ENCODE measurements at places on chromosomes 2 and 18. TPM values are rescaled to one million over a fixed set of nuclear protein-coding genes. Genes with fewer than 3 reads are reported as not detected.

GRCh38 chr2:196233805-196234475 lies 62.6 kb upstream of the STK17B start:
- DNase-seq = no peak

MALT1 gene
- total RNA-seq = 17.7 TPM

KCNE4 gene
- total RNA-seq = 13.6 TPM

DNA sequence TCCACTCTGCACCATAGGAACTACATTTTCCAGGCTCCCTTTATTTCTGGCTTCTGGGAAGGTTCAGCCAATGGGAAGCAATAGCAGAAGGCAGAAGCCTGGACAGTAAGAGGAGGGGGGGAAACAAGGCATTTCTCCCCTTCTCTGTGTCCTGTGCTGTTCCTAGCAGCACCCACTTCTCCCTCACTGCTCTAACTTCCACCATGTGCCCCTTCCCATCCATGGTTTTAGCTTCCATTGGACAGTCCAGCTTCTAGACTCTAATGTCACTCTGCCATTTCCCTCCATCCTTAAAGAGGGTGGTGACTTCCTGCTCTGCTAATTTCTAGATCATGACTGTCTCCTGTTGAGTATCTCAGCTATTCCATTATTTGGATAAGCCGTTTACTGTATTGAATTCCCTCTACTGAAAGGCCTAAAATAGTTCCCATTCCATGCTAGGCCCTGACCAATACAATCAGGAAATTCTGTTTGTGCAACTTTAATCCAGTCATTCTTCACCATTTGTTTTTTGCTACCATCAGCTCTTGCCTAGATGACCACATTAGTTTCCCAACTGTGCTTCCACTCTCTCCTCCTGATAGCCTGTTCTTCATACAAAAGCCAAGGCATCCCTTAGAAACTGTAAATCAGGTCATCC lies 20.8 kb upstream of the LYPD1 start:
- no peak for DNase-seq

DNA sequence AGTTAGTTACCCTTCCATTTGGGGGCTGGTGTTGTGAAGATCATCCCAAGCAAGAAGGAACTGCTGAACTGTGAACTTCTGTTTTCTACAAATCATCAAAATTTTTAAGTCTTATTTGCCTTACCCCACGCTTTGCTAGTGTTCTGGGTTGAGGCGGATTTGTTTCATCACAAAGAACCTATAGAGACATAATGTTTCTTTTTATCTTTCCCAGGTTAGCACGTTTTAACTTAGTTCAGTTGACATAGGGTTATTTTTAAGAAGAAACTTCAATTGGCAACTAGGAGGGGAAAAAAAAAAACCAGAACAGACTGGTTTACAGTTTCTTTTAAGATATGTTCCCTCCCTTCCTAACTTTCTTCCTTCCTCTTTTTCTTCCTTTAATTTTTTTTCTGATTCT lies 31.1 kb upstream of the CERS6 start:
- DNase-seq = no peak

AKAIN1 gene
- total RNA-seq = not detected

DNA sequence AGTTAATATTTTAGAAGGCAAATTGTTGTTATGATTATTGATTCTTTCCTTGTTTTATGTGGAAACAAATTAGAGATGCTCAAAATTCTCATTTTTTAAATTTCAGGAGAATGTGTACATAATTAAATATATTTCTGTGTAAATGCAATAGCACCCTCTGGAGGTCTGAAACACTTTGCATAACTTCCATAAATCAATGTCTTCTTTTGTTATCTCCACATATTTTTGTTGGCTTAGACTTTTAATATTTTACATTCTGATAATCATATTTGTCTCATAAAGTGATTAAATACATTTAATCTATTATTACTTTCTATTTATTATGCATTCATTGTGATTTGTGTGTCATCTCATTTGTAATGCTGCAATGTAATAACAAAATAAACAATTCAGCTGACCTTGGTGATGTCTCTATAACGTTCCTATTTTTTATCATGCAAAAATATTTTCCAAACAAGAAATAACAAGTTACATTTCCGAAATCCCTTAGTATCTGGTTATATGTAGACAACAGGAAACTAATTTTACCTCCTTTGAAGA lies 201.8 kb upstream of the GALNT5 start:
- DNase-seq = no peak

BOLL gene
- total RNA-seq = not detected

GRCh38 chr2:122340246-122340645 lies 584.8 kb downstream of the TSN start:
- no peak for DNase-seq

- DNase-seq = no peak
Measured at GRCh38 chr2:72685638-72686213, 140.1 kb downstream of the EXOC6B start.

UGT1A7 gene
- total RNA-seq = not detected

METAP1D gene
- total RNA-seq = 3.2 TPM

DNA sequence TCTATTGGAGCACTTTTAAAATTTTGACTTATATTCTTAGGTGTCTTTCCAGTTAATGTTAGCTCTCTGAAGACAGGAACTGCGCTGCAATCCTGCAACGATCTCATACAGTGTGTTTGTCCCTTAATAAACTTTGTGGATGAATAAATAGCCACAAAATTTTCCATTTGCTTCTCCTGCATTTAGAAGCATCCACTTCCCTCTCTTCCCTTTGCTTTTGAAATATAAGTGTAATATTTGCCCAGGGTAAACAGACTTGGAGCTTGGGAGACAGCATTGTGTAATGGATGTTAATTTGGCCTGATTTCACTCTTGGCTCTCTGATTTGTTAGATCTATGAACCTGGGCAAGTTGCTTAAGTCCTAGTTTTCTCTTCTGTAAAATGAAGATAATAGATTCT lies 58.2 kb upstream of the CD28 start:
- no peak for DNase-seq

DNA sequence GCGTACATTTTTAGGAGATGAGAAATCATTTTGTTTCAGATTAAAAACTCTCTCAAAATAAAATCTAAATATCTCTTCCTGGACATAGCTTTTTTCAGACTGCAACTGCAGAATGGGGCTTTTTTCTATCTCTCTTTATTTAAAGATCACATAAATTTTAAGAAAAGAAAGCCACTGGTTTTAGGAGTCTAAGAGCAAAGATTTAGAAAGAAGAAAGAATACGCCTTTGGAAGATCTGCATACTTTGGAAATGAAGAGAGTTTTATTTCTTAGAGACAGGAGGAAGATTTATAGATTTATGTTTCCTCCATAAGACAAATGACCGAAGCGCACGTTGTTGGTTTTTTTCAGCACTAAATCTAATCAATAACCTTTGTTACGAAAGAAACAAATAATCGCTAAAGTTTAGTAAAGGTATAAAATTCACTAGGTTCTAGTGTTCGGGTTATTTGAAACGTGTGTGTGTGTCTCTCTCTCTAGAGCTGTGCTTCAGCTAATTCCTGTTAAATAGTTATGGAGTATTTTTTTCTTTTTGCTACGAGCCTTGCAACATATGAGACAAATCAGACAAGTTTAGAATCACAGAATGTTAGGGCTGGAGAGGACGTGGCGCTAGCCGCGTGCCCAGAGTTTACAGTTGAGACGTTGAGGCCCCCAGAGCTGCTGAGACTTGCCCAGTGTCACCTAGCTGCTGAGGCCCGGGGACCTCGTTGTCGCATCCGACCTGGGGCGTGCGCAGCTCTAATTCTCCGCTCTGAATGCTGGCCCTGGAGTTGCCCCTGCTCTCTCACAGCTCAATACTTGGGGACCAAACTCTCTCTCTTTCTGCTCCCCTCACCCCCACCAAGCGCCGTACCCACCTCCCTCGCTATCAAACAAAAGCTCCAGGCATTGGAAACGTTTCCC lies 69.9 kb downstream of the CTAGE1 start:
- no peak for DNase-seq

GRCh38 chr2:195164930-195165329 lies 492.1 kb upstream of the SLC39A10 start:
- DNase-seq = no peak

GRCh38 chr2:10520154-10520553 lies 72.0 kb upstream of the ODC1 start:
- no peak for DNase-seq

FOXI3 gene
- total RNA-seq = not detected

DNA sequence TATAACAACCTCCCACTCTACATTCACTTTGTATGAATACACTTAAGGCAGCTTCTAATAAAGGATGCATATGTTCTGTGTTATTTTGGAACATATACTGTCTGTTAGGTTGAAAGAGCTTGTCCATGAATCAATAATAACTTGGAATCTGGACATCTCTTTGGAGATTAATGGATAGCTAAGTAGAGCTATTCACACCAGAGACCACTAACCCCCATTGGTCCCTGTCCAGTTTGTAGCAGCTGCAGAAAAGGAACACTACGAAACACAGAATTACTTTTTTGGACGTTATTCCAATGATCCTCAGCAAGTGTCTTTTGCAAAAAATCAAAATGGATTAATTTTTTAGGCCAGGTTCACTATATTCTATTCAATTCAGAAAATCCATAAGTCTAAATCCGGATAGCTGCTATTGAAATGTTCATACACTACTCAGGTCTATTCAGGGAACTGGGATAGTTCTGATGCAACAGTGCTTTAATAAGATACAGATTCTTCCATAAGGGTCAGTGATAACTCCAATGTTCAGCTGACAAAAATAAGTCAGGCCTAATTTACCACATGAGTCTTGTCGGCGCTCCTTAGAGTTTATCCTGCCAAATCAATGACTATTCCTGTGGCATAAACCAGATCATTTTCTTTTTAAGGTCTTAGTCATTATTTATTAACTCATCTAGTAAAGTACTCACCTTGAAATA lies 44.2 kb downstream of the NRXN1 start:
- DNase-seq = no peak

GRCh38 chr2:99680946-99681345 lies 191.1 kb upstream of the REV1 start:
- DNase-seq = no peak

TDRD15 gene
- 0.14 TPM for total RNA-seq

KDM3A gene
- total RNA-seq = 74.6 TPM
